ENCODE measurements at places on chromosomes 3 and 15. TPM values are rescaled to one million over a fixed set of nuclear protein-coding genes. Genes with fewer than 3 reads are reported as not detected.

AADACL2 gene
- total RNA-seq, result not detected

TARS3 gene
- total RNA-seq, result 16.5 TPM

GRCh38 chr3:1057436-1057835, 35.4 kb upstream of the CNTN6 start:
- peaks cover 4% of the 10 kb centered on the region for H3K4me1 ChIP-seq
- no peak for DNase-seq
- H3K36me3 ChIP-seq, result no peaks in the 10 kb centered on the region
- no peaks in the 10 kb centered on the region for H3K27me3 ChIP-seq
- H3K27ac ChIP-seq, result no peak overlapping the region

DNA sequence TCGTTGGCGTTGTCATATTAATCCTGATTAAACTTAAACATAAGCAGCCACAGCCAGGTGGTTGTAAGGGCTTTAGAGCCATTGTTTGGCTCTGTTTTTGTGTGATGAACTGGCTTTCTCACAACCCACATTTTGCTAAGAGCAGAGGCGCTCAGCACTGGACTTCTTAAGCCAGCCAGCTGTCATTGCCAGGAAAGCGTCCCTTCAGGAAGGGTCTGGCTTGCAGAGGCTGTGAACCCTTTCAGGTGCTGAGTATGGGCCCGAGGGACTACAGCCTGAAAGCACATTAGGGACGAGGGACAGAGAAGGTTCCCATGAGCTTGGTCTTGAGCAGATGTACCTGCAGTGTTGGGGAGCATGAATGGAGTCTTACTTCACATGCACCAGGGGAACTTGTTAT, 112.3 kb downstream of the CHCHD6 start:
- H3K4me3 ChIP-seq, result no peak overlapping the region
- DNase-seq, result peak; percentile 17
- no peak overlapping the region for H3K27ac ChIP-seq
- H3K36me3 ChIP-seq, result no peaks in the 10 kb centered on the region
- peaks cover 33% of the 10 kb centered on the region for H3K4me1 ChIP-seq

GRCh38 chr15:45948181-45948621, 313.4 kb downstream of the SQOR start:
- peak overlapping the region; percentile 46 for H3K27ac ChIP-seq
- peak overlapping the region; percentile 14 for H3K4me3 ChIP-seq
- DNase-seq, result peak; percentile 53
- no peaks in the 10 kb centered on the region for H3K27me3 ChIP-seq

All from GM23338 (cell line).